ENCODE measurements at places on chromosomes 1 and 21. TPM values are rescaled to one million over a fixed set of nuclear protein-coding genes. Genes with fewer than 3 reads are reported as not detected.

DNA sequence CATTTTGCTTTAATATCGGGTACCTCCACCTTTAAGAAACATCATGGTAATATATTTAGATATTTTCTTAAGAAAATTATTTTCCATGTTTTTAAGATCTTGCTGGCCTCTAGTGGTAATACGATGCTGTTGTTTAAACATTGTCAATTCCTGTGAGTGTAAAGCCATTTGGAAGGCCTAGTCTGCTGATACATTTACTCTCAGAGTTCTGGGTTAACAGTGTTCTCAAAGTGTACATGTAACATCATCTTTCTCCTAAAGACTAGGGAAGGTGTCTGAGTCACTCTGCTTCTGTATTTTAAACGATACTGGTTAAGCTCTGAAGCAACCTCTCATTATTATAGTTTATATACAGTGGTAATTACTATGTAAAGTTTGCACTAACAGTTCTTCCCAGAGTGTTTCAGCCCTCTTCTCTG is 189.1 kb downstream of the RASAL2 start:
- DNase-seq: no peak

DNA sequence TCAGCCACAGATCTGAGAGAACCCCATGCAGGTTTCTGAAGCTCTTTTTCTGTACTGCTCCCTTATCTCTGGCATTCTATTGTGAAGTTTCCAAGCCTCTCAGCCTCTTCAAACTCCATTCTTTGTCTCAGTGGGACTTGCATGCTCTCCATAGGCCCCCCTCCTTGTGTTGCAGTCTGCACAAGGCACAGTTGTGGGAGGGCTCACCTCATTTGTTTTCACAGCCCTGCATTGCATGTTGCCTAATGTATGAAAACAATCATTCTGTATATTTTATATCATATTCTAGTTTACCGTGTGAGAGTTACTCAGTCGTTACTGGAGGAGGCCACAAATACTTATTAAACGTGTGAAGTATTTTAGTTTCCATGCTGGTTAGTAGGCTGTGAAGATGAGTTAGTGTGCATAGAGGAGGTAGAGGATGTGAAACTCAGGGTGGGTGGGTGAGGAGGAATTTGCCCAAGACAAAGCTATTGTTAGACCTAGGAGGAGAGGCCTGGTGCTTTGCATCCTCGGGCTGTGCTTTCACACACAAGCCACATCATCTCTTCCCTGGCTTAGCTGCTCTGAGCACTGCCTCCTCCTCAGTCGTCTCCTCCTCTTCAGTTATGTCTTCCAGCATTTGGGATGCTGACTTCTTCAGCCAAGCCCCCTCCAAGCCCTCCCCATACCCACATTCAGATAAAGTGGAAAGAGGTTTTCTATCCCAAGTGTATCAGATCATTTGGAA is 7.8 kb upstream of the CHI3L2 start:
- no peak for DNase-seq

DNA sequence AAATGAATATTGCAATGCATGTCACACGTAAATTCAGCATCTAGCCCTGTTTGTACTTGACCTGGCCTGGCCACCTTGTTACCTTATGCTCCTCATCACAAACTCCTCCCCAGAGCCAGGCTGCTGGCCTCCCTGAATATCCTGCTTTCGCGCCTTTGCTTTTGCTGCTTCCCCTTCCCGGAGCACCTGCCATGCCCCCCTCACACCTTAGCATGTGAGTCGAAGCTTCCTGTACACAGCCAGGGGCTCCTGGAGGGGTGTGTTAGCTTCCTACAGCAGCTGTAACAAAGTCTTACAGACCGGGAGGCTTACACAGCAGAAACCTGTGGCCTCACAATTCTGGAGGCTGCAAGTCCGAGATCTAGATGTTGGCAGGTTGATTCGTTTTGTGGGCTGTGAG is 60.1 kb downstream of the TLR5 start:
- DNase-seq: no peak

DNA sequence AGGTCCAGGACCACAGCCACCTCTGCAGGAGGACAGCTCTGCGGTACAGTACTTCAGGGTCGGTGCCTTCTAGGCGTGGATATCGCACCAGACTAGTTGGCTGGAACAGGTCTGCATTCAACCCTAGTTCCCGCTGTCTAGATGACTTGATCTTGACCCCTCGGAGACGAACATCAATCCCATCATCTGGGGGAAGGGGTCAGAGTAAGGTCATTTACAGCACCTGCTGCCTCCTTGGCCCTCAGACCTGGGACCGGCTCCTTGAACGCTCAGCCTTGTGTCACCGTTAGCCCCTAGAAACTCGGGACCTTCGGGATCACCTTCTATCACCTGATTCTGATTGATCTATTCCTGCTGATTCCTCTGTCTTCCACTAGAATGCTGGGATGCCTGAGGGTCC is 2.6 kb downstream of the HECTD3 start:
- no peak for DNase-seq

- DNase-seq: no peak
Observed at GRCh38 chr1:91749788-91750231, 136.1 kb downstream of the TGFBR3 start.

DNA sequence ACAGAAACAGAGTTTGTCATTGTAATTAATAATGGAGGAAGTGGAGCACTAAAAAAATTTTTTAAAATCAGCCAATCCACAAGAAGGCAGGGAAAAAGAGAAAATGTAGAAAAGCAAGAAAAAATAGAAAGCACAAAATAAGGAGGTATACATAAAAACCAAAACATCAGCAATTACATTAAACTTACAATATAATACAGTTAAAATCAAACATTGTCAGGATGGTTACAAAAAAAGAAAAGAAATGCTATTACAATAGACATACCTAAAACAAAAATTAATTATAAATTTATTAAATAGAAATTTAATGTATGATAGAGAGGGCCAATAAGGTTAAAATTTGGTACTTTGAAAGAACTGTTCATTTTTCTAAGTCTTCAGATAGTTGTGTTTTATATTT is 38.7 kb downstream of the PRSS38 start:
- no peak for DNase-seq

DNA sequence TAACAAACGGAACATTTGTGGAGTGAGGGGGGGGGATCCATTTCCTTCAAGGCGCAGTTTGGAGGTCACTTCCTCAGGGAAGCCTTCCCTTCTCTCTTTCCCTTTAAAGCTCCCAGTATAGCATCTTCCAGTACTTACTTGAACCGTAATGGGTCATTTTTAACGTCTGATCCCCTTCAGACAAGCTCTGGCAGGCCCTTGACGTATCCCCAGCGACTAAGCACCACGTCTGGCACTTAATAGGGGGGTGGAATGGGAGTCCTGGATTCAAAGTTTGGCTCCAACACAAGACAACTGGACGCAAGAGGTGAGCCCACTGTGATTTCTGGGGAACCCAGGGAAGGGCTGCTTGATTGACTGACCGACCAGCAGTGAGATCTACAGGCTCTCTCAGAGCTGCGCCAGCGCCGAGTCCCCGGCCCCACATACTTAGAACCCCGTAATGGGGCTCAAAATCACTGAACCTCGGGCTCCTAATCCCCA is 441 bp downstream of the YARS1 start:
- DNase-seq: no peak

GRCh38 chr1:201530741-201531531 is 8.0 kb upstream of the NAV1 start:
- DNase-seq: peak; percentile 64

GRCh38 chr1:65209005-65209885 is 61.2 kb downstream of the AK4 start:
- DNase-seq: peak; percentile 11

- no peak for DNase-seq
Observed at GRCh38 chr1:228930479-228930957, 195.2 kb downstream of the RHOU start.

- no peak for DNase-seq
Observed at GRCh38 chr1:23210351-23210785, 6.9 kb downstream of the HTR1D start.

DNA sequence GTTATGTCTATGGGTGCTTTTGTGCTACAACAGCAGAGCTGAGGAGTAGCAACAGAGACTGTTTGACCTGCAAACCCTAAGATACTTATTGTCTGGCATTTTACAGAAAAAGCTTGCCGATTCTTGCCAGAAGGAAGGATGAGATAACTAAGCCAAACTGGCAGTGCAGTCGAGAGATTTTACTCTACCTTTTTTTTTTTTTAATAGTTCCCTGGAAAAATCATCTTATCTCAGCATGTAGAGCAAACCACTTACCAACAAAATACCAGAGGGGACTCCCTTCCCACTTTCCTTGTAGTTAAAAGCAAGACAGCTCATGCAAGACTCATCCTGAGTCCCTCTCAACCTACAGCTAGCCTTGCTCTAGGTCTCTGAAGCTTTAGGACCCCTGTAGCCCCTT is 132.9 kb downstream of the SYT2 start:
- no peak for DNase-seq

The KCNJ6 gene
- total RNA-seq: not detected

The MFSD2A gene
- total RNA-seq: 23.9 TPM

The MYOM3 gene
- total RNA-seq: not detected

The GCSAML gene
- not detected for total RNA-seq

The SIPA1L2 gene
- 15.6 TPM for total RNA-seq
